LNCaP clone FGC (cell line): ENCODE measurements at places on chromosomes 6 and 20.
A peak's percentile ranks its signal among the peaks of the same experiment; 100 is the strongest.

DNA sequence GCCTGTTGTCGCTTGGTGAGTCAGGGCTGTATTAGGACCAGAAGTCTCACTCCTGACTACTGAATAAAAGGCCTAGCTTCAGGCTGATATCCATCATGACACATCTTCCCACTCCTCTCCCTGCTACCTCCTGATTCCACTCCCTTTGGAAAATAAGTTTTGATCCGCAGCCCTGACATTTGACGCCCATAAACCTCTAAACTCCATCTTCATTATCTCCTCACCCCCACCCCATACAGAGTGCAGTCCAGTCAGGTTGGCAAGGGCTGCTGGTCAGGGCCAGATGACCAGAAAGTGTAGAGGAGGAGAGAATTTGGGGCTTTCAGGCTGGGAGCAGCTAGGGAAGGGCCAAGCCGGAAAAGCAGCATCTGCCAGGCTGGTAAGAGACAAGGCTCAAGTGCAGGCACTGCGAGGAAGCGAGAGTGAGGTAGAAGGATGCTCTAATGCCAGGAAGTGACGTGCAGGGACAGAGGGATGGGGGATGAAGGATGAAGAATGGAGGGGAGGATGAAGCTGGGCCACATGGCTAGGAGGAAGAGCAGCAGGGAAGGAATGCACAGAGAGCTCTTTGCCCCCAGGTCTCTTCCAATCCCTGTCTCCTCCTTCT is 1.2 kb downstream of the GGT7 start:
- DNase-seq: no peak

DNA sequence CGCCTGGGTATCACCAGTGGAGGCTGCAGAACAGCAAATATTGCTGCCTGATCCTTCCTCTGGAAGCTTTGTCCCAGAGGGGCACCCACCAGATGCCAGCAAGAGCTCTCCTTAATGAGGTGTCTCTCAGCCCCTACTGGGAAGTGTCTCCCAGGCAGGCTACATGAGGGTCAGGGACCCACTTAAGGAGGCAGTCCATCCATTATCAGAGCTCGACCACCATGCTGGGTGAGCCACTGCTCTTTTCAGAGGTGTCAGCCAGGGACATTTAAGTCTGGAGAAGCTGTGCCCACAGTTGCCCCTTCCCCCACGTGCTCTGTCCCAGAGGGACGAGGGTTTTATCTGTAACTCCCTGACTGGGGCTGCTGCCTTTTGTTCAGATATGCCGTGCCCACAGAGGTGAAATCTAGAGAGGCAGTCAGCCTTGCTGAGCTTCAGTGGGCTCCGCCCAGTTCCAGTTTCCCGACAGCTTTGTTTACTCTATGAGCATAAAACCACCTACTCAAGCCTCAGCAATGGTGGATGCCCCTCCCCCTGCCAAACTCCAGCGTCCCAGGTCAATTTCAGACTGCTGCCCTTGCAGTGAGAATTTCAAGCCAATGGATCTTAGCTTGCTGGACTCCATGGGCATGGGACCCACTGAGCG is 25.9 kb upstream of the AIG1 start:
- no peak for DNase-seq

- no peak for DNase-seq
These were observed 12.0 kb upstream of the GRM4 start for GRCh38 chr6:34157851-34158250.

DNA sequence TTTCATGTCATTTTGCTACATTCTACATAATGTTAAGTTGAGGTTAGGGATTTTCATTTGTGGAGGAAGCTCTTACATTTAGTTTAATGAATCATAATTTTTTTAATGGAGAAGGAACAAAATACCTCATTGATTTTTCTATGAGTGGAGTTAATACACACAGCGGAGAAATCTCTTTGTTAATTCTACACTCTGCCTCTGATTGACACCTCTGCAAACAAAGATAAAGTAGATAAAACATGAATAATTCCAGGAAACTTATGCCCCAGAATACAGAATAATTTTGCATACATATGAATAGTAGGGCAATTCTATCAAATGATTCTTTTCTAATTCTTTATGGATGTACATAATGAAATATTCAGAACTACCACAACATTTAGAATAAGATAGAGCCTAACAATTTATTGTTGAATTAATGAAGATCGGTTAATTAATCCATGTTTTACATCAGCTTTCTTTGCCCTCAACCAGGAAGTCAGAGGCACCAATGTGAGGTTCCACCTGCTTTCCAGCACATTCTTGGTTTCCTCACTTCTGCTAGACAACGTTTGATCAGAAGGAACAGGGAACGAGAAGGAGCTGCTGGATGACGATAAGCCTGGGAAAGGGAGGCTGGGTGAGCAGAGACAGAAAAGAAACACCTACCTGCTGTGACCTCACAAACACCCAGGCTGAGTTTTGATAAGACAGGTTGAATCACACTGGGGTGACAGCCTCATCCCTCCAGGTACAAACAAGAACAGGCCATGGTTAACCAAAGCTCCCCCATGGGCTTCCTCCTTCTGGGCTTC is 4.3 kb downstream of the OR2H1 start:
- DNase-seq: no peak

GRCh38 chr6:138393871-138394783 is 9.9 kb upstream of the HEBP2 start:
- no peak for DNase-seq

GRCh38 chr6:132491303-132491702 is 21.6 kb downstream of the STX7 start:
- no peak for DNase-seq

DNA sequence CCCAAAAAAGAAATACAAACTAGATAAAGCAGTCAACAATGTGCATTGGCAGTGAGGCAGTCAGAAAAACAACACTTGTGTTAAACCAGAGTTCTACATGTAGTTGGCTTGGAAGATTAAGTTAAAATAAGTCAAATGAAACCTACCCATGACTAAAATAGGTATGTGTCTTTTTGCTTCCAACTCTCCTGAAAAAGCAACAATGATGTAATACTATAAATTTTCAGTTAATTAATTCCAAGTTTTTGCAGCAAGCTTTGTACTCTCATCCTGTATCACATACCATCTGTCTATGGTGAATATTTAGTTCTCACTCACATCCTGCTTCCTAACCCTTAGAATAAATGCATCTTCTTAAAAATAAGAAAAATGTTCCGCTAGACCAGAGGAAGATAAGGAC is 261.5 kb downstream of the KIF16B start:
- no peak for DNase-seq

GRCh38 chr6:99822741-99823512 is 171.1 kb downstream of the MCHR2 start:
- DNase-seq: peak; percentile 36

DNA sequence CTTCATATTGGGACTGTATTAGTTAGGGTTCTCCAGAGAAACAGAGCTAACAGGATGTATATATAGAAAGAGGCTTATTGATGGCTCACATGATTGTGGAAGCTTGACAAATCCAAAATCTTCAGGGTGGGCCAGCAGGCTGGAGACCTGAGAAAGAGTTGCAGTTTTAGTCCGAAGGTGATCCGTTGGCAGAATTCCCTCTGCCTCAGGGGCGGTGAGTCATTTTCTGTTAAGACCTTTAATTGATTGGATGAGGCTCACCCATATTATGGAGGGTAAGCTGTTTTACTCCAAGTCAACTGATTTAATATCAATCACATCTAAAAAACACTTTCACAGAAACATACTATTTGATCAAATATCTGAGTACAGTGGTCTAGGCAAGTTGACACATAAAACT is 113.6 kb downstream of the FLRT3 start:
- no peak for DNase-seq

DNA sequence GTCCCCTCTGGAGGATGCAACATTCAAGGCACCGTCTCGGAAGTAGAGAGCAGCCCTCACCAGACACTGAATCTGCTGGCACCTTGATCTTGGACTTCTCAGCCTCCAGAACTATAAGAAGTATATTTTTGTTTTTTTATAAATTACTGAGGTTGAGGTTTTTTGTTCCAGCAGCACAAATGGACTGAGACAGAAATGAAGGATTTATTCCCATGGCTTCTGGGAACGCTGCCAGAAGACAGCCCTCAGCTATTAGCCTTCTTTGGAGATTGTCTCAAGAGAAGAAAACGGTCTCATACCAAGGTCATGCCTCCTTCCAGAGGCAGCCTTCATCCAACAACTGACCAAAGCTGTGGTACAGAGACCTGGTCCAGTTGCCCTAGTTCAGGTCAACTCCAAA is 85.4 kb downstream of the CHMP4B start:
- DNase-seq: no peak

GRCh38 chr6:674956-675355 is 18.0 kb downstream of the EXOC2 start:
- no peak for DNase-seq

DNA sequence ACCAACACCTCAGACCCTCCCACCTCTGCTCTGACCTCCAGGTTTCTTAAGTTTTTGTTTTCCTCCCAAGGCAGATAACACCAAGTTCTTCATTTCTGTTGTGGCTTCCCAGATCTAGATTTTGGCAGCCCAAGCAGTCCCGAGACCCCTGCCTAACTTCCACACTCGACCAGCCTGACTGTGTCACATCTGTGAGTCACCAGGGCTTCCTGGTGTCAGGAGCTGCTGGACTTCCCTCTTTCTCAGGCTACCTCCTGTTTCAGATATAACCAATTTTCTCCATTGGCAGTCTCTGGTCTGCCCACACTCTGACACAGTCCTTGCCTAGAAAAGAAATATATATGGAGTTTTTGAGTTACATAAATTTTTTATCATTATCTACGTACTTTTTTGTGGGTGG is 46.1 kb upstream of the CCN6 start:
- no peak for DNase-seq

- no peak for DNase-seq
These were observed 38.4 kb downstream of the ANKRD6 start for GRCh38 chr6:89471287-89471867.

GRCh38 chr6:19312241-19312978 is 524.8 kb upstream of the ID4 start:
- no peak for DNase-seq

GRCh38 chr6:26022132-26022472 is 59.5 kb downstream of the TRIM38 start:
- DNase-seq: peak; percentile 57

DNA sequence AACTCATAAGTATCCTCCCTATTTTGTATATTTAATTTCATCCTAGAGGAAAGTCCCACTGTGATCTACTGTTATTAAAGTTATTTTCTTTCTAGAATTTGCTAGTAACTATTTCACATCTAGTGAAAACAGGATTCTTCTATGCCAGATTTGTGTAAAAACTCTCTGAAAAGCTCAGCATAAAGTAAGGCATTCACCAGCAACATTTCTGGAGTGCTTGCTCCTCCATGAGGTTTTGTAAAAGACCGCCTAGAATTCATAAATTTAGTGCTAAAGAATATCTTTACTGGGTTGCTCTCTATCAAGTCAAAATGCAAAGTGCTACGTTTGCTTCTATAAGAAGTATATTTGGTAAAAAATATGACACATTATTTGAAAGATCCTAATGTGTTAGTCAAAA is 173.5 kb upstream of the IRAK1BP1 start:
- no peak for DNase-seq

DNA sequence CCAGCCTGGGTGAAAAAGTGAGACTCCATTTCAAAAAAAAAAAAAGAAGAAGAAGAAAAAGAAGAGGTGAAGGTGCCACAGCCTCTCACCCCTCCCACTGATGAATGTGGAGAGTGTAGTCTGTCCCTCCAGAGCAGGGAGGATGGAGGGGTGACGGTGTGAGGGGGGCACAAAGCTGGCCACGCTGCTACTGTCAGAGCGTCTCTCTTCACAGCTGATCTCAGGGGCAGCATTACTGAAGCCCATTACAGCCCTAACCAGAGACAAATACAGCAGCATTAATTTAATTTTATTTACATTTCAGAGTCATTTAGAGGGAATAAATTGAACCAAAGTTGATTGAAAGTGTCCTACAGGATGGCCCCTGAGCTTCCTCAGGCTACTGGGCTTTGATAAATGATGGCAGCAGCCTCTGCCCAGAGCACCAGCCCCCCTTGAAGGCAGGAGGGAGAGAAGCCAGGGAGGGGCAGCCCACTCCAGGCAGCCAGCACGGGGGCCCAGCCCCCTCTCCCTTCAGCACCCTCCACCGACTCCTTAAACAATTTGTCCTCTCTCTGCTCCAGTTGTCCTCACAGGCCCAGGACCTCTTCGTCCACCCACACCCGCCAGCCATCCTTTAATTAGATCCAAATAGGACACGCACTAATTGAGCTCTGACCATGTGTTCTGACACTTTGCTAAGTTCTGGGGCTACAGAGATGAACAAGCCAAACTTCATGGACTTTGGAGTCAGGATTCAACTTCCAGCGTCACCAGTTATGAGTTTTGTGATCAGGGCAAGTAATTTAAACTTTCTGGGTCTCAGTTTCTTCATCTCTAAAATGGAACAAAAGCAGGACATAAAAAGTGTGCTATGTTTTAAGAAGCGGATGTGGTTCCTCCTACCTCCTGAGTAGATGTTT is 18.6 kb upstream of the ZFAND3 start:
- no peak for DNase-seq

DNA sequence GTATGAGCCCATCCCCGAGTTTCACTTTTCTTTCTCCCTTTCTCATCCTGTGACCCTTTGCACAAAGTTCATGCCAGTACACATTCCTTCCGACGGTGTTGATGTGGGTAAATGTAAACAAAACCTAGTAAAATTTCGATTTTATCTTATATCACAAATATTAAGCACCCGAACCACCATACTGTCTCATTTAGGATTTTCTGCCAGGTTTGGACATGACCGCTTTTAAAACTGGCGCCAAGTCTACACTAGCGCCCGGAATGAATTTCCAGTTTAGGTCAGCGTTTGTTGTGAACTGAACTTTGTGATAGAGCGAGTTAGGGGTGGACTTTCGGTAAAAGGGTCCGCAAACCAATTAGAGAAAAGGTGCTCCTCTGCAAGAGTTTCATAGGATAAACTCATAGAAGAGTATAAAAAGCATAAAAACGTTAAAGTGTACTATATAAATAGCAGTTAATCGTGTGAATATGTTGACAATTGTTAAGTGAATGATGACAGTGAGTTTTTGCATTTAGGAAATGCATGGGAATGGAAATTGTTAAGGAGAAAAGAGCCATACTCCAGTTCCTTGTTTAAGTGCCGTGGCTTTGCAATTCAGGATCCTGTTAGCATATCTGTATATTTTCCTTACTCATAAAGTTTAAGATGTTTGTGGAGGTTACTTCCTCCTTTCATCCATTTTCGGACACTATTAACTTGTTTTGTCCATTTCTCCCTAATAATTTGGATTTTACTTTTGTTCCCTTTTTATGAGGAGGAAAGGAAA is 937 bp downstream of the AKAP7 start:
- no peak for DNase-seq

GRCh38 chr6:89862273-89862672 is 32.0 kb upstream of the GJA10 start:
- DNase-seq: no peak

DNA sequence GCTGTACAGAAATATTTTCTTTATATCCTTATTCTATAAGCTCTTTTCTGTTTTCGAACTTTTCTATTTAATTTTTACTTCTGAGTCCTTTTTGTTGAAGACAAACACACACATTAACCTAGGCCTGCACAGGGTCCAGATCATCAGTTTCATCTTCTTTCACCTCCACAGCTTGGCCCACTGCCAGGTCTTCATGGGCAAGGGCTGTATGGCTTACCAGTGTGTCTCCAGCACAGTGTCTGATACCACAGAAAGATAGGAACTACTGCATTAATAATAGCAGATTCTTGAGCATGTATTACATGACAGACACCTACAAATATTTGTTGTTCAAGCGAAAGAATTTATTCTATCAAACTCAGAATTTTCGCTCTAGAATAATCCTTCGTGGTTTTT is 24.4 kb downstream of the QKI start:
- no peak for DNase-seq

- no peak for DNase-seq
These were observed 46.1 kb downstream of the POU3F2 start for GRCh38 chr6:98880486-98880885.

GRCh38 chr20:51687108-51687507 is 81.1 kb downstream of the ATP9A start:
- no peak for DNase-seq
